ENCODE measurements at places on chromosomes 3 and 15.

DNA sequence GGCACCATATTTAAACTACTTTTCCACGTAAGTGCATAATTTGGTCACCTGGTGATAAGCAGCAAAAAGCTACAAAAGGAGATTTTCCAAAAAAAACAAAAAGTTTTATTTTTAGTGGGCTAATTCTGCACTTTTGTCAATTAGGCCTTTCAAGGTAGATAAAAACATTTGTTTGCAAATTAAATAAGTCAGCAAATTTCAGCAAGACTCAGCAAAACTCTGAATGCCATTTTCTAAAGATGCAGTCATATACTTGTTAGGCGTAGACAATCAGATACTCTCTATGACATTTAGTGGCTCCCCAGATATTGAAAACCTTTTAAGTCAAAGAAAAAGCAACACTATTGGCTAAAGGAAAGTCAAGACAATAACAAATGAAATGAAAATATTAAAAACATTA lies 400.2 kb upstream of the GOLIM4 start:
- no peak for DNase-seq

GRCh38 chr15:35547775-35548364 lies 1.9 kb upstream of the DPH6 start:
- DNase-seq: no peak

DNA sequence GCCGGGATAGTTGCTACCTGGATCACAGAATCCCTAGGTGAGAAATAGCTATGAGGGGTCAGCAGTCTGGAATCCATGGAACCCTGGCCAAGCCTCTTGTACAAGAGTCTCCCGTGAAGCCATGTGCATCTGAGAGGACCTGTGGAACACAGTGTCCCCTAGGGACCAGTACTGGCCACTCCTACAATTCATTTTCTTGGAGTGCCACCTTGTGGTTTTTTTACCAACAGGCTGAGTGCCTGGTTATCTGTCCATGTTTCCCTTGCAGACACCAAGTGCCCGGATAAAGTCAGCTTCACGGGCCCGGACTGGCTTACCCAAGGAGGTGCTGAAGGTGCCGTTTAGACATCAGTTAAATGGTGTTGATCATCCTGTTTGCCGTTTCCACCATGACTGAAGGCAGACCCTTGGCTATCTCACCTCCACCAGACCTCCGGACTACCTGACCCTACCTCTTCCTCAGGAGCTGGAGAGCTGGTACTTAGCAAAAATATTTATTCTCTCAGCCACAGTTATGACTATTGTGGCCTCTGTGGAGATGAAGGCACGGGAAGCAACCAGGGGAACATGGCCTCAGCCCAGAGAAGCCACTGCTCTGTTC lies 93.9 kb downstream of the RBPMS2 start:
- DNase-seq: peak; percentile 61

DNA sequence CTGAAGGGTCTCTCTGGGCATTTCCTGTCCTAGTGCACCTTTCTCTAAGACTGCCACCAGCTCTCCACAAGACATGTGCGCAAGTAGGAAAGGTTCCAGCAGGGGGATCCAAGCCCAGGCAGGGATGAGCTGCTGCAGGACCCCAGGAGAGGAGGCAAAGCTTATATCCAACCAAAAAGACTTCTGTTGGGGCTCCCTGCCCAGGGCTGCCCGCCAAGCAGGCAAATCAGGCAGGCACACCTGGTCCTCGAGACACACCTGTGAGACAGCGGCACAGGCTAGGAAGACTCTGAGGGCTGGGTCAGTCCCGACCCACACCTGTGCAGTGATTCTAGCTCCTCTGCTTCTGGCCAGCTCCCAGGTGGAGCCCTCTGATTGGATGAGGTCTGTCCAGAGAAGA lies 80.6 kb downstream of the MYLK start:
- no peak for DNase-seq

DNA sequence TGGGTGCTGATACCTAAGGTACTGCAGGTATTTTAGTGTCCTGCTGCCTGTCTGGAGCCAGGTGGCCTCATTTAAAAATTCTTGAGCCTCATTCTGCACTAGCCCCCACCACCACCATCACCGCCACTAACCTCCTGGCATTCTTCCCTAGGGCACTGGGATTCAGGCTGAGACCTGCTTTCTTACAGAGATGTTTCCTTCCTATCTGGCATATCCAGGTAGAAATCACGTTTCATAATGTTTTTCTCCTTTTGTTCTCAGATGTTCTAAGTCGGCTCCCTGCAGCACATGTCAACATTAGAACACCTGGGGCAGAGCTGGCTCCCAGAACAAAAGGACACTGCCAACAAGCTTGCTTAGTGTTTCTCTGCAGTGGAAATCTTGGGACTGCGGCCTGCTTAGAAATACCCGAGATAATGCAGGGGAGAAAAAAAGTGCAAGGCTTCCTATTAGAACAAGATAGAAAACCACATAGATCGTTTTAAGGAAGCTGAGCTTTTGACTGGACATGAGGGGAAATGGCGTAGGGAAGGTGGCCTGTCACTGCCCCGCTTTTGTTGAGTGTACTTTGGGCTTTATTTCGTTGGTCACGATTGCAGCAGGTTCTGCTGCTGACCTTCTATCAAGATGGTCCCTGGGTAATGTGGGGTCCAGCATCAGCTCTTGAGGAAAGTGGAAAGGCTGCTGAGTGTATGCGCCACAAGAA lies 59.6 kb upstream of the PPARG start:
- no peak for DNase-seq

DNA sequence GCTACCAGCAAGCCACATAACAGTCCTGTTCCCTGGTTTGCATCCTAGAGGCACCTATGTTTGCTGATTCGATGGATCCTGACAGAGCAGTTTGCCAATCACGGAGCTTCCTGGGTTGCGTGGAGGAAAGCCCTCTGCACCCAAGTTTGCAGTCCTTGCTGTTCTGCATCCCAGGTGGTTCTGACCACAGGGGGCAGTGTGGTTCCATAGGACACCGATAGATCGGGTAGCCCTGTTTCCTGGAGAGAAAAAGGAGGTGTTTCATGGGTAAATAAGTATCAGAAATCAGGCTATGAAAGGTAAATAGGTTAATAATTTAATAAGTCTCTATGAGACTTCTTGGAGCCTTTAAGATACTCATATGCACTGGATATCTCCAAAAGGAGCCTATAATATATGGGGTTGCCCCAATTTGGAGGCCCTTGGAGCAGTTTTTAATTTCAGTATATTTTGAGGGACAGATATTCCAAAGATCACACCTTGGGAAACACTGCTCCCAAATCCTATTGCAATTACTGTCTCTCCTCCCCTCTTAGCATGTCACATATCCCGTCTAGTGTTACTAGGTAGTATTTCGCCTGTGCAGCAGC lies 194.6 kb upstream of the TPM1 start:
- DNase-seq: peak; percentile 51

- no peak for DNase-seq
These were observed 47.0 kb downstream of the LRIG1 start for GRCh38 chr3:66453651-66454463.

GRCh38 chr3:72722930-72723726 lies 125.1 kb downstream of the SHQ1 start:
- DNase-seq: no peak

GRCh38 chr3:9135930-9136525 lies 113.4 kb downstream of the SRGAP3 start:
- peak; percentile 20 for DNase-seq

DNA sequence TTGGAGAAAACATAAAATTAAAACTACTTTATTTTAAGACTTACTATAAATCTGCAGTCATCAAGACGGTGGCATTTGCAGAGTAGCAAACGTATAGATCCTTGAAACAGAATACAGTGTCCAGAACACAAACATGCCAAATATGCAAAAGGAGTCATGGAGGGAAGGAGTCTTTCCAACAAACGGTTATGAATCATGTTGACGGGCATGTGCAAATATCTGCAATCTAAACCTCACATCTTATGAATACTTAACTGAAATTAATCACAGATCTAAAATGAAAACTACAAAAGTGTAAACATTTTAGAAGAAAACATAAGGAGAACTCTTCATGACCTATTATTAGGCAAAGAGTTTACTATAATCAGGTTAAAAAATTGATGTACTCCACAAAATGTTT lies 69.4 kb downstream of the TFRC start:
- DNase-seq: no peak

- no peak for DNase-seq
These were observed 52.3 kb downstream of the CRTAP start for GRCh38 chr3:33166095-33166494.

DNA sequence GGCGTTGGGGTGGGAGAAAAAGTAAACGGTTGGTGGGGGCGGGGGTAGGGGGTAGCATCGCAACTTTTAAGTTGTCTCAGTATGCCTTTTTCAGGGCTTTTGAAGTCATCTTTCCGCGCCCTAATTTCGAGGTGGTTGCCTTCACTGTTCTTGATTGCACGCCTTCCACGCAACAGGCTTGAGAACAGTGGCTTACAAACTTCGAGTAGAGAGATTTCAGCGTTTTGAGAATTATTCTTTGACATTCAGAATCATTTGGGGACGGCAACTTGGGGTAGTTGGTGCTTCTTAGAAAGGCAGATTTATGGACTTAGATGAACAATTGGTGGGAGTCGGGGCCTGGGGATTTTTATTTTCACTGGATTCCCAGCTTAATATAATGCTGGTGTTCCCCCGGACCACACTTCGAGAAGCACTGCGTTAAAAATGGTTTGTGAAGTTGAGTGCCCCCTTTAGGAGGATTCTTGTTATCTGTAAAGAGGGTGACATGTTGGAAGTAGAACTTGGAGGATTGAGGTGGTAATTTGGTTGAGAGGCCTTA lies 880 bp downstream of the PPP4R2 start:
- peak; percentile 17 for DNase-seq

DNA sequence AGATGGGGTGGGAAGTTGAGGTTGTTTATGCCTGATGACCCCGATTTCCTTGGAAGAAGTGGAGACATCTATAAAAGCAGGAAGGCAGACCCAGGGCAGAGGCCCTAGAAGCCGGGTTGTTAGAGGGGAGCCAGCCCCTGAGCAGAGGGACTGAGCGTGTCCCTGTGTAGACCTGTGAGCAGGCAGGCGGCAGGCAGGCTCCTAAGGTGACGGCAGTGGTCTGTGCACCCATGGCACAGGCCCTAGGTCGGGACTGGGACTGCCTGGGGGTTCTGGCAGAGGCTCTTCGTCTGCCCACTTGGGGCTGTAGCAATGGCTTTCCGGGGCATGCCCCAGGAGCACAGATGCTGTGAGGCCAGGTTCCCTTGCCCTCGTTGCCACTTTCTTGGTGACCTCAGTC lies 9.9 kb downstream of the SEMA4B start:
- DNase-seq: no peak

DNA sequence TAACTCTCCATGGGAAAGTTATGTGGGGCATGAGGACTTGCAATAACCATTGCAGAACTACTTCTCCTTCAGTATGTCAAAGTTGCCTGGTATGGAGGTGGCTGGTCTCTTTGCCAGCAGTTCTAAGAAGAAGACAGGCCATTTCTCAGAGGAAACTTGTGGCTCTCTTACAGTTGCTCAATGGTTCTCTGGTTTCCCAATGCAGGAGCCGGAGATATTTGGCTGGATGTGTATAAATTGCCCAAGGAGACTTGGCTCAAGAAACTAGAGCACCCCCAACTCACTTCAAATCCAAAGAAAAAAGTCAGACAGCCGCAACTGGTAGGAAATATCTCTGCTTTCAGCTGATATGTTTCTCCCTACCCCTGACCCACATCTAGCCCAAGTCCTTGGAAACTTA lies 24.2 kb downstream of the WDR93 start:
- DNase-seq: no peak

DNA sequence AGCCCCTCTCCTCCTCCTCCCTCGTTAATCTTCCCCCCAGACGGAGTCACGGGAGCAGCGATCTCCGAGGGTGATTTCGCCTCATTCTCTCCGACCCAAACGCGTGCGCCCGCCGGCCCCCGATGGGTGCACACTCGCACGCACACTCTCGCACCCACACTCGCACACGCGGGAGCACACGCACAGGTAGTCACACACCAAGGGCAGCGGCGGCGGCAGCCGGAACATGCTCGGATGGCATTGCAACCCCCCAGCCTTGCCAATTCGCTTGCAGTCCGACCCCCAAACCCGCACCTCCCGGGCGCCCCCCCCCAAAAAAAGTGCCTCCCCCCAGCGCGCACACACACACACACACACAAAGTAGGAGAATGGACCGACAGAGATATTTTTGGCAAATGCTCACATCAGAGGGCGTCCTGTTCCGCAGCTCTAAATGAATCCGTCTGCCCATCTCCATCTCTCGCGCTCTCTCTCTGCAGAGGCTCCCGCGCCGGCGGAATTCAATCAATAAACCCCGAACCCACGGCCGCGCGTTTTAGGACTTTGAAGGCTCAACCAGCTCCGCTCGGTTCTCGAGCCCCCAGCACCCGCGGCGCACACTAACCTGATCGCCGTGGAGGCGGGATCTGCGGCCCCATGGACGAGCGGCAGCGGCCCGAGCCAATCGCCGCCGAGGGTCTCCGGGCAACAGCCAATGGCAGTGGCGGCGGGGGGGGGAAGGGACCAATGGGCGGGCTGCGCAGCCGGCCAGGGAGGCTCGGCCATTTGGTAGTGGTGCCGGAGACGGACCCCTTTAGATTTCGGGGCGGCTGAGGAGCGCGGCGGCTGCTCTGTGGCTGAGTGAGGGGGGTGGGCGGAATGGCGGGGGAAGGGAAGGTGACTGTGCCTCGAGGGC lies at the start of gene ANP32A:
TSS of gene ANP32A (minus strand) at position 601 of the 895 bp plus-strand sequence. CDS start at position 457, 144 bp downstream.
- peak; percentile 99 for DNase-seq

DNA sequence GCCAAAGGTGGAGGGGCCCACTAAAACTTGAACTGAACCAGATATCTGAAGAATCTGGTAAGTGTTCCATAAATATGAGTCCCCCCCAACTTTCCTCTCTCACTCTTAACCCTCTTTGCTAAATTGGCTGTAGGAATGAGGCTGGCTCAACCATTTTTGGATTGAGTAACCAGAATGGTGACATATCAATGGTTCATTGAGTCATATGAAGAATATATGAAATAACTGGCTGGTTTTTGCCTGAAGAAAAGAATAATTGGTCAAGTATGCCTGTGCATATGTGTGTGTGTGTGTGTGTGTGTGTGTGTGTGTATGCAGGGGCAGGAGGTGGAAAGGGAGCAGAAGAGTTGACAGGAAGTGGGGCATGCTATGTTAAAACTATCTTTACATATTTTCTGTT lies 472.9 kb upstream of the THBS1 start:
- DNase-seq: no peak

DNA sequence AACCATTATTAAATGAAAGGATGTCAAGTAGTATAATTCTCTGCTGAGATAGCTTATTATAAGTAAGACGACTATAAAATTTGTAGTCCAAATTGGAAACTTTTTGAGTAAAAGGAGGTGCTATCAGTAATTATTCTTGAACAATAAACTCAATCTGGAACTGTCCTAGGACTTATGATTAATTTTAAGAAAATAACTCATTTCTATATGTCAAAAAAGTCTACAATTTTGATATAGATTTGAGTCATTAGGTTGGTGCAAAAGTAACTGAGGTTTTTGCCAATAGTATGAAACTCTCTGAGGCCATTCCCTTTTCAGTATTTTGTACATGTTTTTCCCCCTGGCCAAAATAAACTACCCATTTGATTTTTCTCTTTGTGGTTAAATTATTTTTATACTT lies 41.0 kb downstream of the LEKR1 start:
- no peak for DNase-seq

Measured in endothelial cell (in vitro differentiated cells).